ENCODE measurements at places on chromosomes 12 and 14.

DNA sequence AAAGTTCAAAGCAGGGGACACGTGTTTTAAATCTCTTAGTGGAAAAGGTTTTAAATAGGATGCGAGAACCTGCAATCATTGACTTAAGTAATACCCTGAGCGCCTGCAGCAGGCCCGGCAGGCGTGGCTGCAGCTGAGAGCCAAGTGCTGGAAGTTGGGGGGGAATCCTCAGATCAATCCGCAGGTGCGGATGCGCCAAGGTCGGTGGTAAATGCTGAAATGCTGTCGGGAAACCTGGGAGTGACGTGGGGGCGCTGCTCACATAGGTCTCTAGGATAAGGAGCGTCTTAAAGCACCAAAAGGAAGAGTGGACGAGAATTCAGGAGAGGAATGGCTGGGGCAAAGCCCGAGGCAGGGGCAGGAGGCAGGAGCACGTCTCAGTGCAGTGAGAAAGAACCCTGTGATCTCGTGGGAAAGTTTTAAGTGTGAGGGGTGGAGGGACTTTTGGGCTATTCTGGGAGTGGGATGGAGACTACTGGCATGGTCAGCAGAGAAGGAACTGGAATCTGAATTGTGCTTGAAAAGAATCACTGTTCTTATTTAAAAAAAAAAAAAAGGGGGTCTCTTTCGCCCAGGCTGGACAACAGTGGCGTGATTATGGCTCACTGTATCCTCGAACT lies 883 bp upstream of the CDCA4 start:
- no peak for DNase-seq

- DNase-seq = no peak
Observed at GRCh38 chr12:32868885-32869284, 27.7 kb downstream of the PKP2 start.

DNA sequence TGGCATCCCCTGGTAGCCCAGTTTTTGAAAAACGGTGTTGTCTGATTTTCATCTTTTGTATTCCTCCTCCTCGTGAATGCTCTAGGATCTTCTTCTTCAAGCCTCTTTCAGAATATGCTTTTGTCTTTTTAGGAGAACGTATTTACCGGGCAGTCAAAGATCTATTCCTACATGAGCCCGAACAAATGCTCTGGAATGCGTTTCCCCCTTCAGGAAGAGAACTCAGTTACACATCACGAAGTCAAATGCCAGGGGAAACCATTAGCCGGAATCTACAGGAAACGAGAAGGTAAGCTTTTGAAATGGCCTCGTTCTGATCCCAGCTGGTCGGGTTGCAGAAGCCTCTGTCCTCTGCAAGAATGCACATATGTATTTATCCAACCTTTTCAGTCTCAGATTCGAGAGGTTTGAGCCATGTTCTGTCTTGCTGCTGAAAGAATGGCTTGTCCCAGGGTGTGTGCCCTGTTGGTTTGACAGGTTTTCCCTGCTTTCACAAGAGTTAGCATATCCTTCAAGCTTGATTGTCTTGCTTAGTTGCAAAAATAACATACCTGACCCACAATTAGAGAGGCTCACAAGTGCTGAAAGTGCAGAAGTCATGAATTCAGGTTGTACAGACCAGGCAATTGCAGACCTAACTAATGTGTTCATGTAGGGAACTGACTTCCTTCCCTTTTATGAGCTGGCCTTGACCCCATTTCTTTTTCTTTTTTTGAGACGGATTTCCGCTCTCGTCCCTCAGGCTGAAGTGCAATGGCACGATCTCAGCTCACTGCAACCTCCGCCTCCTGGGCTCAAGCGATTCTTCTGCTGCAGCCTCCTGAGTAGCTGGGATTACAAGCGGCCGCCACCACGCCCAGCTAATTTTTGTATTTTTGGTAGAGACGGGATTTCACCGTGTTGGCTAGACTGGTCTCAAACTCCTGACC lies 6.8 kb downstream of the KMT5A start:
- no peak for DNase-seq

GRCh38 chr14:33363682-33364081 lies 425.0 kb downstream of the NPAS3 start:
- no peak for DNase-seq

- no peak for DNase-seq
Observed at GRCh38 chr12:108567406-108568337, 5.3 kb downstream of the ISCU start.

DNA sequence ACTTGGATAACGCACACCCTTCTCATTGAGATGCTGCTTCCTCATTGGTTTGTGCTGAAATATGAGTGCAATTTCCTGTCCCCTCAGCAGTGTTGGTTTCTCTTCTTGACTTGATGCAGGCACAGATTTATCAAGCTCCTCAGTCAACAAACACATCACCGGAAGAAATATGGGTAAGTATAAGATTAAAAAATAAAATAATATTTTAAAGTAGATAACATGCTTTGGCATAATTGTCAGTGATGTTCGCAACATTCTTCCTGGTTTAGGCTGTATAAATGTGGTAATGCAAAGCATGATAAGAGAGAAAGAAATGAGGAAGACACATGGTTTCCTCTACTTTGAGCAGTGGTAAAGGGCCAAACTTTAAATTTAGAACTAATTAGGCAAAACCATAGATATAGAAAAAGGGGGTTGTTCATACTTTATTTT lies at the start of gene GPR65:
Gene GPR65, plus strand, starts transcription at position 86 of the 432 bp plus-strand sequence. CDS start 5,713 bp downstream, outside the sequence.
- DNase-seq = peak; percentile 12

DNA sequence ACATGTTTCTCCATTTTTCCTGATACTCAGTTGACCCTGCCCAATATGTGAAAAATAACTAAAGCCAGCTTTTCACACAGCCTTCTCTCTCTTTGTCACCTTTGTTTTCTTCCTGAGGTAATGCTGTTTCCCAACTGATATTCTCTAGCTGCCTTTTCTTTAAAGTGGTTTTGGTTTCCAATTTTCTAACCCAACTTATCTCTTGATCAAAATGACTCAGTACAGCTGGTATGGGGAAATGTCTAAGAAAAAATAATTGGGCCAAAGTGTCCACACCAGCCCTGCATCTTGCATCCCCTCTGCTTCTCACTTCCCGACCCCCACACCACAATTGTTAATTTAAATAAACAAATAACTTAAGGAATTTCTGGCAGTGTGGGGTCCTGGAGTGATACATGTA lies 193.8 kb downstream of the SYT1 start:
- no peak for DNase-seq

DNA sequence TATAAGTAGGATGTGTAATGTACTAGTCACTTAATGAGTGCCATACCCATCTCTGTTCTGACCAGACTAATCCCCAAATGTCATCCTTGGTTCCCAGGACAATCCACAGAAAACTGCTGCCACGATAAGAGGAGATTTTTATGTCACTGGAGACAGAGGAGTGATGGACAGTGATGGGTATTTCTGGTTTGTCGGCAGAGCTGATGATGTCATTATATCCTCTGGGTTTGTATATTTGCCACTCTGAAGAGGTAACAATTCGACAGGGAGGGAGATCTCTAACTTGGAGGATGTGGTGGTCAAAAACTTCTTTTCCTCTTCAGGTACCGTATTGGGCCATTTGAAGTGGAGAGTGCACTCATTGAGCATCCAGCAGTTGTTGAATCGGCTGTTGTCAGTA lies 20.3 kb downstream of the ACSM4 start:
- DNase-seq = no peak

DNA sequence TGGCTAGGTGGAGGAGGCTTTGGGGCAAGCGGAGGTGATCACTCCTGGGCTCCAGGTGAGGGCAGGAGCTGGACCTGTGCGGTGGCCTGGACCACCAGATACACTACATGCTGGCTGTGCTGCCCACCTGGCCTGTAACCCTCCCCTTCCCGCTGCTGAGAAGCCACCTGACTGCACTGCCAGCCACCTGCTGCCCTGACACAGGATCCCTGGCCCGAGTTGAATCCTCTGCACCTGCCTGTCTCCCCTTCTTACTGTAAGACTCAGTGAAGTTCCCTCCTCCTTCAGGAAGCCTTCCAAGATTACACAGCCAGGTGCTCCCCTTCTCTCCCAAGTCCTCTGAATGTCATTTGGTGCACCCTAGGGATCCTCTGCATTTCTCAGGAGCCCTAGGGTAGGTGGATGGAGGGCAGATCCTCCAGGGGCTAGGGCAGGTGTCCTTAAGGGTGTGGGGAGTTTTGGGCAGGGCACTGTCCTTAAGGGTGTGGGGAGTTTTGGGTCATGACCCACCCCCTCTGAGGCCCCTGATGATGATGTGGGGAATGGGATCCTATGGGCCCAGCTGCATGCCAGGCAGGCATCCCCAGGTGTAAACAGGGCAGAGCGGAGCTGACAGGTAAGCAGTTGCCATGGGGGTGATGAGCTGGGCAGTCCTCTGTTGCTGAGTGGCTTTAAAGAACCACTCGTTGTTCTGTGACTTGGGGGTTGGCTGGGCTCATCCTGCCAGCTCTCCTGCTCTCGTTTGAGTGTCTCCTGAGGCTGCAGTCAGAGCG lies 6.7 kb upstream of the MTA1 start:
- no peak for DNase-seq

GRCh38 chr14:74871819-74872218 lies 4.1 kb downstream of the PROX2 start:
- no peak for DNase-seq

- no peak for DNase-seq
Observed at GRCh38 chr14:52220924-52221811, 46.3 kb upstream of the PTGDR start.

DNA sequence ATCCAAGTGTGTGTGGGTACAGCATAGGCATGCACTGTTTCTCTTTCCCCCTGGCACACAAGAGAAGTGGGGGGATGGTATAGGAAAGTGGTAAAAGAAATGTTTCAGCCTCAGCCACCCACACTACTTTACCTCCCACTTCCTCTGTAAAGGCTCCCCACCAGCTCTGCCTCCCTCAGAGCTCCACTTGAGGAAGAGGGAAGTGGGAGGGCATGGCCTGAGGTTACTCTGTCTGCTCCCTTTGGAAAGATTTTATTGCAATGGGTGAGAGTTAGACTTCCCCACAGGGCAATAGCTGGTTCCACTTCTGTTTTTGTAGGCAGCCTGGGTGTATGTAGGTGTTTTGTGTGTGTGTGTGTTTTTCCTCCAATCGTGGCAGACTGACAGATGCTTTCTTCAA lies 145.3 kb downstream of the SSPN start:
- DNase-seq = no peak

DNA sequence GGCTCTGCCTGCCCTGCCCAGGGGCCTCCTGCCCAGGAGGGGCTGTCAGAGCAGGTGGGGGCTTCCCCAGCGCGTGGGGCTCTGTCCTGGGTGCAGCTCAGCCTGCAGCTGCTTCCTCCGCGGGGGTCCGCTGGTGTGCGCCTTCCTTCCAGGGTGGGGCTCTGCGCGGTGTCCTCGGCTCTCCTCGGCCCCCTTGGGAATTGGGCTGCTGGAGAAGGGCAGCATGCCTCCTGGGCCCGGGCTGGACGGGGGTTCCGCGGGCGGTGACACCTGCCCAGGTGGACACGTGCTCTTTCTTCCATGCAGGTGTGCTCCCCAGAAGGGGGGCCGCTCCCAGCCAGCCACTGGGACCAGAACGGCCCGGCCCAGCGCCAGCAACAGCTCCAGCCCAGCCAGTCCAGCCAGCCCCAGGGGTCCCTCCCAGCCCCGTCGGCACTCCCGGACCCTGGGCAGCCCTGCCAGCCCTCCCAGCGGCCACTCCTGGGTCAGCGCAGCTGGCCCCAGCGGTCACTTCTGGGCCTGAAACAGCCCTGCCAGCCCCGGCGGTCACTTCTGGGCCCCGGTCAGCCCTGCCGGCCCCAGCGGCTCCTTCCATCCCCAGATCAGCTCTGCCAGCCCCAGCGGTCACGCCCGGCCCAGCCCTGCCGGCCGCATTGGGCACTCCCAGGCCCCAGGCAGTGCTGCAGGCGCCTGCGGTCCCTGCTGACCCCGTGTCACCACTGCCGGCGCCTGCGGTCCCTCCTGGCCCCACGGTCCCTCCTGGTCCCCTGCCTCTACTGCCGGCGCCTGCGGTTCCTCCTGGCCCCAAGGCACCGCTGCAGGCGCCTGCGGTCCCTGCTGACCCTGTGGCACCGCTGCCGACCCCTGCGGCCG lies 19.1 kb downstream of the FBRSL1 start:
- DNase-seq = no peak

GRCh38 chr14:81127785-81128184 lies 93.0 kb downstream of the GTF2A1 start:
- DNase-seq = no peak

GRCh38 chr12:82425241-82425640 lies 66.9 kb downstream of the METTL25 start:
- no peak for DNase-seq

GRCh38 chr12:22480016-22480415 lies 64.3 kb downstream of the C2CD5 start:
- DNase-seq = no peak

- DNase-seq = no peak
Observed at GRCh38 chr14:70130482-70130881, 58.3 kb downstream of the SLC8A3 start.

DNA sequence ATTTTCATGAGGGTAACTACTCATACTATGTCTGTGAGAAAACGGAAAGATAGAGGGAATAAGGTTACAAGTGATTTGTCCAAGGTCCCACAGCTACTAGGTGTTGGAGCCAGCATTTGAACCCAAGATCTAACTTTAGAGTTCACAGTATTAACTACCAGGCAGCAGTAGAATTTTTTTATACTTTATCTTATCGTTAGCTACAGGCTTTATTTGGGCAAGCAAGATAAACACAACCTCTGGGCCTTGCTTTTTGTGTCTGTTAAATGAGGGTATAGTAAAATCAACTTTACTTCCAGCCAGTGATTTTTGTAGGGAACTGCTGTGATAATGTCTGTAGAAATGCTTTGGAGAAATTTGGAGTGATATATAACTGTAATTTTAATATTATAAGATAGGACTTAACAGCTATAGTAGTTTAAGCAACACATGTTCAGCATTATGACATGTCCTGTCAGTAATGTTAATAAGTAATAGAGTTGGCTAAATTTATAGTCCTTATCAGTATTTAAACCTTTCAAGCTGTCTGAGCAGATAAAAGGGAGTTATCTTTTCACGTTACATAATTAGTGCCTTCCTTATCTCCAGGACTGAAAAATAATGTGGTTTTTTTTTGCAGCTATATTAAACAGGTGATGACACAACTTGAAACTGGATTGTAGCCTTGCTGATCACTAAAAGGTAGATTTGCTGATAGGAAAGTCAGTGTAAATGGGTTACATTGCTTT lies 12.8 kb downstream of the LEMD3 start:
- DNase-seq = no peak

- DNase-seq = no peak
Observed at GRCh38 chr12:125377093-125377492, 311.9 kb downstream of the AACS start.

DNA sequence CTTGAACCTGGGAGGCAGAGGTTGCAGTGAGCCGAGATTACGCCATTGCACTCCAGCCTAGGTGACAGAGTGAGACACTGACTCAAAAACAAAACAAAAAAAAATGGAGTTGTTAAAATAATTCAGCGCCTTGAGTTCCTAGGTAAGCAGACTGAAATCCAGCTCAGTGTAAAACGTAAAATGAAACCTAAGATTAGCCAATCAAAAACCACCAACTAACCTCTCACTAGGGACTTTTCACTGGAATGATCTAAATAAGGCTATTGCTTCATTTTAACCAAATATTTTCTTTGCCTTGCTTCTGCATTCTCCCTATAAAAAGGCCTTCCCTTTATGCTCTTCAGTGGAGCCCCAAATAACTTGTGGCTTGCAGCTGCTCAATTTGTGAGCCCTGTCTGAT lies 91.6 kb upstream of the HIF1A start:
- DNase-seq = no peak

Data from activated T-helper 1 cell treated with Interleukin-2 at 50 U/mL for 16 hours (primary cell).